ENCODE measurements at places on chromosomes 11 and 22.

GRCh38 chr11:26580929-26581328, 8.9 kb upstream of the MUC15 start:
- no peak for DNase-seq

DNA sequence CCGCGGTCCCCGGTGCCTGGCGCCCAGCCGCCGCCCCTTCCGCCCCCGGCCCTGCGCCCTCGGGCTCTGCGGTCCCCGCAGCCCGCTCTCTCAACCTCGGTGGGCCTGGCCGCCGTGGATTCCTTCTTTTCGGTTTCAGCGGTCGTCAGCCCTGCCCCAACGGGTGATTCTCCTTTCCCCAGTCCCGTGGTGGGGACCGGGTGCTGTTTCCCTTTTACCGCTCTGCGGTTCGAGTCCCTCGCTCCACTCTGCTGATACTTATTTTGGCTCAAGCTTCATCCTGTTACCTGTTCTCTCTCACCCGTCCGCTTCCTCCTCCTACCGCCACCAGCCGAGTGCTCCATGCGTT, 494 bp downstream of the ZDHHC5 start:
- DNase-seq = no peak

GRCh38 chr22:38464992-38465672, 2.8 kb upstream of the KDELR3 start:
- no peak for DNase-seq

GRCh38 chr22:42433754-42434682, 1.8 kb upstream of the NFAM1 start:
- no peak for DNase-seq

GRCh38 chr11:27116684-27117083, 76.1 kb downstream of the BBOX1 start:
- DNase-seq = no peak

DNA sequence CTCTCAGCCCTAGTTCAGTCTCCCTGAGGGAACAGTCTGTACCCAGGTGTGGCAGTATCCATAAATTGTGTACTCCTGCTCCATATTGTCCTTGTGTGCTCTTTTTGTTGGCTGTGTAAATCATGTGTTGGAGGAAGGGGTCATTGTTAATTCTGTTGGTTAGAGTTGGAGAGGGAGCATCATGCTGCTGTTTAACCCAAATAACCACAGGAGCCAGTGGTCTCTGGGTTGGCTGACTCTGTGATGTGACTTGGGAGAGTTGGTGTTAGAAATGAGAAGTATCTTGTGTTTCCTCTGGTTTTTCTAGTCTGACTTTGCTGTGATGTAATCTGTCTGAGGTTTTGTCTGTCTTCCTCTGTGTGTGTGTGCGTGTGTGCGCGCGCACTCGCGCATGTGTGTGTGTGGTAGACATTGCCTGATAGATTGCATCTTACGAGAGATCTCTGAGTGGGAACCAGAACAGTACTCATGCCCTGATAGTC, 30.5 kb downstream of the CTNND1 start:
- peak; percentile 100 for DNase-seq

- DNase-seq = no peak
Measured at GRCh38 chr11:122044086-122044485, 71.9 kb downstream of the BLID start.

GRCh38 chr11:114091516-114092397, 32.2 kb downstream of the ZBTB16 start:
- no peak for DNase-seq

GRCh38 chr11:128608746-128609407, 21.5 kb upstream of the ETS1 start:
- no peak for DNase-seq

- DNase-seq = peak; percentile 99
Measured at GRCh38 chr11:67353317-67354074, at the start of gene POLD4. Gene POLD4 (minus strand): TSS chr11:67353546. CDS start chr11:67353399, 147 bp downstream.

- DNase-seq = no peak
Measured at GRCh38 chr11:13667795-13668101, 720 bp upstream of the FAR1 start.

DNA sequence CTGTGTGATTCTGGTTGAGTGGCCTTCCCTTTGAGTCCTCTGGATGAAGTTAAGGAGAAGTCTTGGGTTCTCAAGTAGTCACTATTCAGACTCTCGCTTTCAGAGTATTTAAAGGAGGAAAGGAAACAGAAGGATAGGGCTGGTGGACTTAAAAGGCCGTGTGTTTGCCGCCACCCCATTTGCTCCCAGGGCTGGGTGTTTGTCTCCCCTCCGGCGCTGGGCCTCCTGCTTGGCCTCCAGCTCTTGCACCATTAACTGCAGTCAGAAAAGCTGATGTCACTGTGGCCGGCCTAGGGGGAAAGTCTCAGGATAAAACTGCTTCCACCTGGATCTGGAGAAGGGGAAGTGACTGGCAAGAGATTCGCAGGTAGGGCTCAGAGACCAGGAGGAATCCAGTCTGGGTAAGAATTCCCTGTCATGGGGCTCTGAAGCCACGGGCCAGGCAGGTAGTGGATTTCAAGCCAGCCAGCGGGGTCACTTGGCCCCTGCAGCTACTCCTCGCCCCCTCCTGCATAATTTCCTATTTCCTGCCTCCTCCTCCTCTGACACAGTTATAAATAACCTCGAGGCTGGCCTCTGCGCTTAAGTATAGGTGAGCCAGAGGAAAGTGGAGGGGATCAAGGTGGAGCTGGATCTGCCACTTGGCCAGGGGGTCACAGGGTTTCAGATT, 17.1 kb downstream of the TIMP3 start:
- DNase-seq = no peak

- no peak for DNase-seq
Measured at GRCh38 chr11:64834723-64835615, 9.5 kb downstream of the CDC42BPG start.

- no peak for DNase-seq
Measured at GRCh38 chr11:31956310-31956709, 134.6 kb upstream of the RCN1 start.

- peak; percentile 27 for DNase-seq
Measured at GRCh38 chr11:66883016-66883965, 26.4 kb downstream of the LRFN4 start.

GRCh38 chr11:74417860-74418508, 19.8 kb upstream of the PGM2L1 start:
- DNase-seq = no peak

DNA sequence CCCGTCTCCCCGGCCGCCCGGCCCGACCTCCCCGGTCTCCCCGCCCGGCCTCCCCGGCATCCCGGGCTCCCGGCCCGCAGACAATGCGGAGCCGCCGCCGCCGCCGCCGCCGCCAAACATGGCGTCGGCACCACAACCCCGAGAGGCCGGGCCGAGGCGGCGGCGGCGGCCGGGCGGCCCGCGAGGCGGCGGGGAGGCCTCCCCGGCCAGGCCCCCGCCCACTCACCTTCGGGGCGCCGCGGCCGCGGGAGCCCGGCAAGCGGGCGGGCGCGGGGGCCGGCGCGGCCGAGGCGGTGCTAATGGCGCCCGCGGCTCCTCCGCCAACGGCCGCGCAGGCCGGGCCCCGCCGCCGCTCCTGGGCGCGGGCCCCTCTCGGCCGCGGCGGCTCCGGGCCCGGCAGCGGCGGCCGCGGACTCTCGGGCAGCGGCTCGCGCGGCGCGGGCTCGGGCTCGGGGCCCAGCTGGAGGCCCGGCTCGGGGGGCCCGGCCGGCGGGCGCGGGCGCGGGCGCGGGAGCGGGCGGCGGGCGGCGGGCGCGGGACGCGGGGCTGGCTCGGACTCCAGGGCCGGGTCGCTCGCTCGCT, 311 bp downstream of the BRD1 start:
- no peak for DNase-seq

GRCh38 chr11:68025047-68025446, 5.4 kb upstream of the NDUFS8 start:
- DNase-seq = peak; percentile 24

DNA sequence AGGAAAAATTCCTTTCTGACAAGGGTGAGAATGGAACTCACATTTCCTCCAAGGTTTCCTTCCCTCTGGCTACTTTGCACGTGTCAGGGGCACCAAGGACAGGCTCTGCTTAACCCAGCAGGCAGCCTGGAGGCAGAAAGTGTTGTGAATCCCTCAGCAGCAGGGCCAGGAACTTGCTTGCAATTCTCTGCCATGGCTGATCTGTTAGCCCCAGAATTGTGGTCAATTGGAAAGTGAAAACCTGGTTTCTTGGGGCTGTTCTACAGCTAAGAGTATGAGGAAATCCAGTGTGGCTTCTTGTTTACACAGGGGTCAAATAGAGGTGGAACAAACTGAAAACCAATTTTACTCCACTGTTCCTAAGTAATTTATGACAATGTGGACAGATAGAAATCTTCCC, 38.3 kb upstream of the CEP295 start:
- peak; percentile 93 for DNase-seq

GRCh38 chr22:25704701-25705100, 37.3 kb upstream of the MYO18B start:
- no peak for DNase-seq

DNA sequence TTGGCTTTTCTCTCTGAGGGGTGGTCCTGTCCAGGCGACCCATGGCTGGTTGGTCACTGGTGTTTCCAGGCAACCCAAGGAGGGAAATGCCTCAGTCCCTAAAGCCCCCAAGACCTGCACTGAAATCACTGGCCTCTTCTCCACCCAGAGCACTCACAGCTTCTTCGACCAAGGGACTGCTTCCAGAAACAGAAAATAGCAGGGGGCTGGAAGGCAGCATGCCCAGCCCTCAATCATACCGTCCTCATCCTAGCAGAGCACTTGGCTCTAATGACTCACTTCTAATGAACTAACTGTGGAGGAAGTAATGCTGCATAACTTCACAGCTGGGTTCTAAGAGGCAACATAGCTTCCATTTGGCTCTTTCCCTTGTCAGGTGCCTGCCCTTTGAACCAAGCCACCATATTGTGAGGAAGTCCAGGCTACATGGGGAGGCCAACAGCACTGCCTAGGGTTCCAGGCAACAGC, 27.6 kb downstream of the DKK3 start:
- no peak for DNase-seq

DNA sequence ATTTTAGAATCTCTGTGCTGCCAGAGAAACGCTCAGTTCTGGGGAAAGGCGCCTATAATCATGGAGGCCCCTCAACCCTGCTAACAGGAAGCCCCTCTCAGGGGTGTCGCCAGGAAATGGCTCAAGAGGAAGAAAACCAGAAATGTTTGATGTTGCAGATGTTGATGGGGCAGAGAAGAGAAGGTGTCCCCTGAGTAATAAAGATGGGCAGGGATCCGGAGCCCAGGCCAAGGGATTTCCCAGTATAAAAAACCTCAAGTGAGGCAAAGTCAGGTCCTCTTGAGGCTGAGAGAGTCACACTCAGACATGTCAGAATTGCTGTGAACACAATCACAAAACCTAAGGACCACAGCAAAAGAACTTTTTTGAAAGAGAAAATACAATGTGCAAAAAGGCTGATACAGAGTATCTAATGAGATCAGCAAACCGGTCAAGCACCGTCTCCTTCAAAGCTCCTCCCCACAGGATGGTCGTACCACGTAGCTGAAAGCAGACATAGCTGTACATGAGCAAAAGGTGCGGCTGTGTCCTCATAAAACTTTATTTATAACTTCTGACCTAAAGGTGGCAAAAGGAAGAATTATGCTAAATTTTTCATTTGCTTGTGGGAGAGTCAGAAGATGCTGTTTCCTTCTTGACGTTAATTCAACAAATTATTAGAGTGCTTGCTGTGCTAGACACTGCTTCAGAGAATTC, 12.2 kb downstream of the MOV10L1 start:
- no peak for DNase-seq

GRCh38 chr22:39559456-39560105, 11.0 kb upstream of the CACNA1I start:
- no peak for DNase-seq

GRCh38 chr11:115699733-115700132, 195.5 kb upstream of the CADM1 start:
- no peak for DNase-seq

- DNase-seq = no peak
Measured at GRCh38 chr11:104925850-104926249, 27.6 kb upstream of the CASP12 start.

GRCh38 chr11:115659061-115659963, 155.1 kb upstream of the CADM1 start:
- no peak for DNase-seq

DNA sequence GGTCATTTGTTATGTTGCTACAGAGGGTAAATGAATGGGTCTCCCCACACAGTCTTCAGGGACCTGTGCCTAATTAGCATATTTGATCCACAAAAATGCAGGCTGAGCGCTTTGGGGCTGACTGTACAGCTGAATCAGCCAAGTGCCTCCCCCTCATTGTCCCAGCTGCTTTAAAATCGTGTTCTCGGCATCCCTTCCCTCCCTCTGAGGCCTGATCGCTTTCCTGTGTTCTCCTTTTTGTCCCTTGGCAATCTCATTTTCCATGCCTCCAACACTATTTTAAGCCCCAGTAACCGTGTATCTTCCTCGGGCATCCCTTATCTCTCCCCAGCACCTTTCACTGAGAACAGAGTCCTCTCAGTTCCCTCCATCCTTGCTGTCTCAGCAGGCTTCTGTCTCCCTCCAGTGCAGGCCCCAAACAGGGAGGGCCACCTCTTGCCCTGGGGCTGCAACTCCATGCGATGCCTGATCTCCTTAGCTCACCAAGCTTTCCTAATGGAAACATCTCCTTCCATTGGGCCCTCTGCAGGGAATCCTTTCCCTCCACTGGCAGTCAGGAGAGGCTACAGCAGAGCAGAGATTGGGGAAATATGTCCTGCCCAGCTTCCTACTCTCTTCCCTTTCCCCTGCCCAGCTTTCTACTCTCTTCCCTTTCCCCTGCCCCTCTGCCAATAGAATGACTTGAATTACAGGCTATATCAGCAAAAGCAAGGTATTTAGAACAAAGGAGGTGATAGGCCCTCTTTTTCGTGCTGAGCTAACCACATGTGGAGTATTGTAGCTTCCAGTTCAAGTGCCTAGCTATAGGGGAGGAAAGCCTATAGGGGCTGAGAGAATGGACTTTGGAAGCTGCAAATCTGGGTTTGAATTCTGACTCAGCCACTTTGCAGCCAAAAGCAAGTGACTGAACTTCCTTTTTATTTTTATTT, 13.8 kb downstream of the UQCR10 start:
- no peak for DNase-seq

DNA sequence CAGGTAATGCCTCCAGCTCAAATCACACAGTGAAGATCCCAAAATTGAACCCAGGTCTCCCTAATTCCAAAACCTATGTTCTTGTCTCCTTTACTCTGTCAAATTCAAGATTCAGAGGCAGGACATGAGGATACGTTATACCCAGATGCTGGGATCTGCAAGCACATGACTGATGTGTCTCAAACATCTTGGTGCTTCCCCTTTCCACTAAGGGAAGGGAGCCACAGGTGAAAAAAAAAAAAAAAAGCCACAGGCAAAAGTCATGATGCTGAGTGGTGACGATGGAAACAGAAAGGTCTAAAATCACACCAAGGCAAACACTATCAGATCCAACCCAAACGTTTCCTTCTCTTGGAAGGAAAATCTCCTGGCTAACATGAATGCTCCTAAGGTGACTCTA, 24.0 kb downstream of the ABTB2 start:
- DNase-seq = no peak

DNA sequence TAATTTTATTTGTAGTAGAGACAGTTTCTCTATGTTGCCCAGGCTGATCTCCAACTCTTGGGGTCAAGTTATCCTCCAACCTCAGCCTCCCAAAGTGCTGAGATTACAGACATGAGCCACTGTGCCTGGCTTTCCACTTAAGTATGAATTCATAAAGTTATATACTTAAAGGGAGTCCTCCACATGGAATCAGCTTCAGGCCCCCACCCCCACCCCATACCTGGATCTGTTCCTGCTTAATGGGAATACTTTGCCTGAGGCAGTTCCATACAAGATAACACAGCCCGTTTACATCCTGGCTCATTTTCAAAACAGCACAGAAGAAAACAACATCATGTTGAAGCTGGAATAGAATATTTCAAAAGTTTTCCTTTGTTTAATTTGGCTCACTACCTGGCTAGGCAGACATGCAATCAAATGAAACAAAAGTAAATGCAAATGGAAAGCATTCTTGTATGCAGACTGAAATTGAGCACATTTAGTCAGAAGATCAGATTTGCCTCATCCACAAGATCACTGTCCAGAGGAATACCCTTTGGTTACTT, 82.4 kb downstream of the FAT3 start:
- DNase-seq = no peak

Data from MV-4-11 (cell line).